ENCODE measurements at places on chromosomes 6 and 20.

DNA sequence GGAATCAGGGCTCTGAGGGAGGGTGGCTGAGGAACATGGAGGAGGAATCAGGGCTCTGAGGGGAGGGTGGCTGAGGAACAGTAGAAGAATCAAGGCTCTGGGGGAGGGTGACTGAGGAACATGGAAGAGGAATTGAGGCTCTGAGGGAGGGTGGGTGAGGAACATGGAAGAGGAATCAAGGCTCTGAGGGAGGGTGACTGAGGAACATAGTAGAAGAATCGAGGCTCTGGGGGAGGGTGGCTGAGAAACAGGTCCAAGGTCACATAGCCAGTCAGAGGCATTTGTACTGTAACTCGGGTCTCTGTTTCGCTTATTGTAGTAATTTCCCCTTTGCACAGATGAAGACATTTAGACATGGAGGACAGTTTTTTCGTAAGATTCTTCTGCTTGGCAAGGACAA is 164.8 kb downstream of the SOBP start:
- no peak for DNase-seq

DNA sequence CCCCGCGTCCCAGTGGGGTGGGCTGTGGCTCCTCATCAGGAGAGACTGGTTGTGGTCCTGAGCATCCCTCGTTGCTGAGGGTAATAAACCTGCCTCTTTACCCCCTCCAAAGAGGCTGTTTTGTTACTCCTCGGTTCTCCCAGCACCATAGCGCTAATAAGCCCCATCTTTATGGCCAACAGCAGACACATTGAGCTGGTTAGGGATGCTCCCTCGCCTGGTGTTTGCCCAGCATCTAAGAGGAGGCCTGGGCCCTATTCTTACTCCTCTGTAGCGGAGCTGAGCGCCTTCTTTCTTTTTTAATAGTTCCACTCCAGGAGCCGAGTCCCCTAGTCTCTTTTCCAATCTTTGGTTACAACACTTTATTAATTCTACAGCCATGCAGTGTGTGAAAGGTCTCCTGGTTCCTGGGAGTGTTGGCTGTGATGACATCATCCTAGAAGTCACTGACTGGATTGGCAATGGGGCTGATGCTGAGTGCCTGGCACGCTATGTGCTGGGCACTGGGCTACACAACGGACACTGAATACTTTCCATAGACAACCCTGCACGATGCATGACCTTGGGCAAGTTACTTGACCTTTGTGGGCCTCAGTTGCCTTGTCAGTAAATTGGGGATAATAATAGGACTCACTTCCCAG is 50.6 kb upstream of the CCDC167 start:
- no peak for DNase-seq

- no peak for DNase-seq
These were observed 54.1 kb downstream of the MYH7B start for GRCh38 chr20:35009665-35010328.

- DNase-seq, result peak; percentile 29
These were observed 114.4 kb downstream of the ADGRG6 start for GRCh38 chr6:142416179-142416578.

DNA sequence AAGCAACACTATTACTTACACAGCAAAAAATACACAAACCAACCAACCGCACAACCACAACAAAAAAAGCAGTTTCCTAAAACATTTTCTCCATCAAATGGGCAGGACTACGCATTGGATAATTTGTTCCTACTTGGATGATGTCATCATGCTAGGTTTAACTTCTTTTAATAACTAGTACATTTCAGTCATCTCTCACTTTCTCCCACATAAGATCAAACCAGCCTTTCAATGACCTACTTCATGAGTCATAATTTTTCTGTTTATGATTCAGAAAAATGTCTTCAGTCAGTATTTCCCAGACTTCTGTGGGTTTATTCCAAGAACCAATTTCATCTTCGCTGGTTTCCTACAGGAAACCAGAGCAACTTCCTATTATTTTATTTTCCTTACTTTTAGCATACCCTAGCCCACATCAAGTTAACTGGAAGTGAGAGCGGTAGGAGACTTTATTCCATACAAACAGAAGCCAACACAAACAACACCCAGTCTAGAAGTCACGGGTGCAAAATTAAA is 134.2 kb downstream of the GMDS start:
- DNase-seq, result peak; percentile 53

GRCh38 chr6:41976794-41977484 is 35.3 kb upstream of the CCND3 start:
- DNase-seq, result peak; percentile 64

DNA sequence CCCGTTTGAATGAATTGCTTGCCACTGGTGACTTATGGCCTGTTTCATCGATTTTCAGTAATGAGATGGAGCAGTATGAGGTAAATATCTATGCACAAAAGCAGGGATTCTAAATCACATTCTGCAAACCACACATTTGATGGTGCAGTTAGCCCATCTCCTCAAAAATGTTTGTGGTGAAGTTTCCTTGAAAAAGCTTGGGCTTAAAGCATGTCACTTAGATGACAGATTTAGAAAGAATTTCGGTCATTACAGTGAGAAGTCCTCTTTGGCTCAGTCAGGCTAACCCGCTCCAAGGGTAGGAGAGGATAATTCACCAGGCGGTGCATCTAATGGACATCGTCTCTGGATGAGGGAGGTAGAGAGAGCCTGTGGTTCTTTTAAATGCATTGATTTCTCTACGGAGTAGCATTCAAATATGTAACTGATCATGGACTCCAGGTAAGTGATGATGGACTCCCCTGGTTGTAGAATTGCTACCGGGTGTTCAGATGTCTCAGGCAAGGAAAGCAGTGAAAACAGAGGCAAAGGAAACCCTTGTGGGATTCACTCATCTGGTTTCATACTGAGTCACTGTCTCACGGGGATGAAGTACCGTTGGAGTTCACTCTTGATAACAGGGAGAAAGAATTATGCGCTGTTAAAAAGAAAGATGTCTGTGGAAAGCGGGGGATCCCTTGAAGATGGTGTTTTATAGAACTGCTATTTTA is 65.3 kb downstream of the AIG1 start:
- no peak for DNase-seq

GRCh38 chr6:170086639-170087420 is 204.0 kb downstream of the DLL1 start:
- no peak for DNase-seq

- DNase-seq, result no peak
These were observed at the start of gene GLYATL3 for GRCh38 chr6:49499623-49500022. Gene GLYATL3, plus strand, starts transcription at chr6:49499923. Its CDS starts 12,068 bp downstream, at chr6:49511991.

Measured in HTR-8/SVneo (cell line).